ENCODE measurements at places on chromosomes 2 and 18. TPM values are rescaled to one million over a fixed set of nuclear protein-coding genes. Genes with fewer than 3 reads are reported as not detected.
A peak's percentile ranks its signal among the peaks of the same experiment; 100 is the strongest.

GRCh38 chr18:13804305-13804704 is 19.6 kb upstream of the MC5R start:
- no peak for DNase-seq
- no peaks in the 10 kb centered on the region for H3K4me1 ChIP-seq

LRRC30 gene
- total RNA-seq: not detected

DNA sequence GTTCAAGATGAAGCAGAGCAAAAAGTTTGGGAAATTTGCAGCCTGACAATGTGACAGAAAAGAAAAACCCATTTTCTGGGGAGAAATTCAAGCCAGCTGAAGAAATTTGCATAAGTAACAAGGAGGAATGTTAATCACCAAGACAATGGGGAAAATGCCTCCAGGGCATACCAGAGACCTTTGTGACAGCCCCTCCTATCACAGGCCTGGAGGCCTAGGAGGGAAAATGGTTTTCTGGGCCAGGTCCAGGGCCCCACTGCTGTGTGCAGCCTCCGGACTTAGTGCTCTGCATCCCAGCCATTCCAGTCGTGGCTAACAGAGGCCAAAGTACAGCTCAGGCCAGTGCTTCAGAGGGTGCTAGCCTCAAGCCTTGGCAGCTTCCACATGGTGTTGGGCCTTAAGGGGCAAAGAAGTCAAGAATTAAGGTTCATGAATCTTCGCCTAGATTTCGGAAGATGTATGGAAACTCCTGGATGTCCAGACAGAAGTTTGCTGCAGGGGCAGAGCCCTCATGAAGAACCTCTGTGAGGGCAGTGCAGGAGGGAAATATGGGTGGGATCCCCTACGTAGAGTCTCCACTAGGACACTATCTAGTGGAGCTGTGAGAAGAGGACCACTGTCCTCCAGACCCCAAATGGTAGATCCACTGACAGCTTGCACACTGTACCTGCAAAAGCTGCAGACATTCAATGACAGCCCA is 314.1 kb upstream of the TRIB2 start:
- H3K36me3 ChIP-seq: no peaks in the 10 kb centered on the region
- no peaks in the 10 kb centered on the region for H3K4me1 ChIP-seq
- no peak overlapping the region for H3K27ac ChIP-seq
- no peaks in the 10 kb centered on the region for H3K27me3 ChIP-seq
- no peak for DNase-seq

DNA sequence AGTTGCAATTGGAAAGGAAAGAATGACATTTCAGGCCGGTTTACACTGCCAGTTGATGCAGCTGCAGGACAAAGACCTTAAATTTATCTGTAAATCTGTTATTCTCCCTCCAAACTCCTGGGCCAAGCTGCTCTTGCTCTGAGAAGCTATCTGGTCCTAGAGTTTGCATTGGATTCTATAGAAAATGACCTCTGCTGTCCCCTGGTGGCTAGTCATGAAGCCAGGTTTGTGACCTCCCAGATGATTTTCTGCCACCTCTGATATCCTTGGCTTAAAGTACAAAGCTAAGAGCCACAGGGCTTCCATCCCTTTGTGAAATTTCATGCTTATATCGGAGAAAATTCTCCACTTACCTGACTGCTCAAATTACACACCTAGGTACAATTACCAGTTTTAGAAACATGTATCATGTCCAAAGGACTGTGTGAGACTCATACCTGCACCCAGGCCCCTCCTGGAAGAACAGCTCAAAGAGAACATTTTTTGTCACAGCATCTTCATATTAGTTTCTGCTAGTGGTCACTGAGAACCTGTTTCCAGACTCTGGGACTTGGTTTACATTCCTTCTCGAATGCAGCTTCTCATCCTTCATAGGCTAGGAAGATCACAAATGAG is 28.9 kb upstream of the IER3IP1 start:
- no peaks in the 10 kb centered on the region for H3K27me3 ChIP-seq
- no peaks in the 10 kb centered on the region for H3K4me1 ChIP-seq
- no peak overlapping the region for H3K4me3 ChIP-seq
- H3K27ac ChIP-seq: no peak overlapping the region
- no peaks in the 10 kb centered on the region for H3K36me3 ChIP-seq
- DNase-seq: peak; percentile 39

TYMS gene
- total RNA-seq: 39.6 TPM

DNA sequence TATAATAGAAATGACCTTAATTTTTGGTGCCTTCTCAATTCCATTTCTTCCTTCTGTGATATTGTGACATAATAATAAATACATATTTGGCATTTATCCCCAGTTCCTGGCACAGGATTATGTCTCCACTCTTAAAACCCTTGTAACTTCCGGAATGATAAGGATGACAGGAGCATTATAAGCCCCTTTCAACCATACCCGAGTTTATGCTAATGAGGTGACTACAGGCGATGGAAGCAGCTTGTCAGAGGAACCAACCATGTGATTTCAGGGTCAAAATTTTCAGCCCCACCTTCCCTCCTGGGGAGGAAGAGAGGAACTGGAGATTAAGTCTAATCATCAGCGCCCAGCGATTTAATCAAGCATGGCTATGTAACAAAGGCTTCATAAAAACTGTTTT is 528.5 kb upstream of the CRIM1 start:
- no peaks in the 10 kb centered on the region for H3K36me3 ChIP-seq
- no peak overlapping the region for H3K4me3 ChIP-seq
- H3K27me3 ChIP-seq: no peaks in the 10 kb centered on the region
- no peaks in the 10 kb centered on the region for H3K4me1 ChIP-seq

- H3K36me3 ChIP-seq: no peaks in the 10 kb centered on the region
- H3K4me1 ChIP-seq: no peaks in the 10 kb centered on the region
- no peaks in the 10 kb centered on the region for H3K27me3 ChIP-seq
- DNase-seq: no peak
These were observed 3.1 kb downstream of the COL3A1 start for GRCh38 chr2:188977317-188977716.

- H3K4me1 ChIP-seq: peaks cover 32% of the 10 kb centered on the region
- peak overlapping the region; percentile 63 for H3K4me3 ChIP-seq
- no peaks in the 10 kb centered on the region for H3K36me3 ChIP-seq
- peak overlapping the region; percentile 75 for H3K27ac ChIP-seq
These were observed 834 bp upstream of the ARL4C start for GRCh38 chr2:234497594-234498235.

MITD1 gene
- 24.5 TPM for total RNA-seq

REG1B gene
- total RNA-seq: not detected

DNA sequence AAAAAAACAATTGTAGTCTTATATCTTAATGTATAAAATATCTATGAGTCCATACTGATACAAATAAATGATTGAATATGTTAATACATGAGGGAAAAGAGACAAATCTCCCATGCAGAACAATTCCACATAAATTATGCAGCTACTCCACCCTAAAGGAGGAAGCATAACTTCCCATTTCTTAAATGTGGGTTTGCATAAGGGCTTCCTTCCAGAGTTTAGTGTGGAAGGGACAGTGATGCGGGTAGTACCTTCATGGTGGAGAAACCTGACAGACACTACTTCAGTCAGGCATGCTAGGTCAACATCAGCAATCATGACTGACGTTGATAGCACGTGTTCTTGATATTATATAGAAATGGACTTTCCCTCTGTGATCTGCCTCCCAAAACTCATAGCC is 146.9 kb upstream of the STON1 start:
- no peak overlapping the region for H3K27ac ChIP-seq
- no peak overlapping the region for H3K4me3 ChIP-seq
- no peaks in the 10 kb centered on the region for H3K4me1 ChIP-seq
- H3K27me3 ChIP-seq: no peaks in the 10 kb centered on the region

DNA sequence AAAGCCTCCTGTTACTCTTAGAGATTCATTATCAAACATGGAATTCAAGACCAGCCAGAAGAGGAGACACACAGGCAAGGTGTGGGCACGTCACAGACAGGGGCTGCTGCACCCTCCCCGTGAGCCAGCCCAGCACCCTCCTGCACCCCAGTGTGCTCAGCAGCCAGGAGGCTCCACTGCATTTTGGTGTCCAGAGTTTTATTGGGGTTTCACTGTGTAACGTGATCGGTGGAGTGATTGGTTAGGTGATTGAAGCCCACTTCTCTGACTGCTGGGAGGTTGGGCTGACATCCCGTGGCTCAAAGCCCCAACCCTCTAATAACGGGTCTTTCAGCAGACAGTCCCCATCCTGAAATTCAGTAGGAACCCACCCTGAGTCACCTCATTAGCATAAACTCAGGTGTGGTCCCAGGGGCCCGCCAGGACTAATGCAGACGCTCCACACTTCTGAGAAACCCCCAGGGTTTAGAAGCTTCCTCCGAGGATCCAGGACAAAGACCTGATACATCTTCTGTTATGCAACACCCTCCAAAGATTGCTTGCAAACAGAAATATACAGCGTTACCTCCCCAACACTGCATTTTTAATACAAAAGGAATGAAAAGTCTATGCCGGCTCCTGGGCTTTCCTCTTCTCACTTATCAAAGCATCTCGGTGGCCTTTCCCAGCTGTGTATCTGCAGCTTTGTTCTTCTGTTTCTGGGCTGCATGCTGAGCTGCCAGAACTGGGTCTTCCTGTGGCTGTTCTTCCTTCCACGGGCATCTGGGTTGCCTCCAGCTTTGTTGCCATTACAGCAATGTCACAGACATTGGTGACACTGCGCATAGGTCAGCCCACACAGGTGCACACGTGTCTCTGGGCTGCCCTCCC is 43.7 kb upstream of the SNED1 start:
- no peaks in the 10 kb centered on the region for H3K27me3 ChIP-seq
- H3K36me3 ChIP-seq: no peaks in the 10 kb centered on the region
- DNase-seq: no peak
- H3K4me3 ChIP-seq: no peak overlapping the region
- peaks cover 3% of the 10 kb centered on the region for H3K4me1 ChIP-seq
- no peak overlapping the region for H3K27ac ChIP-seq

DNA sequence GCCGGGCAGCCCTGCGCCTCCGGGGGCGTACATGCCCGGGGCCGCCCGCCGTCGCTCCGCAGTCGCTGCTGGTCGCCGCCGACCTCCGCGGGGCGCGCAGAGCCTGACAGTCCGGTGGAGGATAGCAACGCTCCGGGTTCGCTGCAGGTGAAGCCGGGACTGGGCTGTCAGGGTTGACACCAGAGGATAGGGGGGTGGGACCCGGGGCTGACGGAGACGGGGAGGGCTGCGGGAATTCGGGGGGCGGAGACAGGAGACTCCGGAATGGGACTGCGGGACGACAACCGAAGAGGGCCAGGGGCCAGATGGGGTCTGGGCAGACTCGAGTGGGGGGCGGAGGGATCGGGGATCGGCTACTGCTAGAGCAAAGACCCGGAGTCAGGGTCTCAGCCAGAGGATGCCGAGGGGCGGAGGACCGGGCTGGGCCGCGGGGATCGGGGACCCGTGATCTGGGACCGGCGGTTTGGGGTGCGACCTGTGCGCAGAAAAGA is 403 bp downstream of the TMEM127 start:
- H3K27me3 ChIP-seq: no peaks in the 10 kb centered on the region
- peak overlapping the region; percentile 99 for H3K4me3 ChIP-seq
- peak overlapping the region; percentile 93 for H3K27ac ChIP-seq

TLK1 gene
- total RNA-seq: 48.2 TPM

DNA sequence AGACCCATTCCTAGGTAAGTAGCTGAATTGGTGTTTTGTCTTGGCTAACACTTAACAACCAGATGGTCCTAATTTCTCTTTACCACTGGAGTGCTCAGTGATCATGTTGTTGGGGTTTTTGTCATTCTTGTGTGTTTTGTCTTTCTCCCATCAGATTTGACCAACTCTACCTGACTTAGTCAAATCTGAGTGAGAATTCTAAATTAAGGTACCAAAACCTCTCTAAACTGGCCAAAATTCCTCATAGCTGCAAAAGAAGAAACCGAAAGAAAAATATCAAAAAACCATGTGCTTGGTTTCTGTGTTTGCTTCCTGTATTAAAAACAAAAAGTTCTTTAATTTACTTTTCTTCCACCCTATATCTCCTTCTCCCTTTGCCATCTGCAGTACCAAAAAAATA is 350.7 kb upstream of the SPHKAP start:
- no peaks in the 10 kb centered on the region for H3K4me1 ChIP-seq
- H3K36me3 ChIP-seq: no peaks in the 10 kb centered on the region
- H3K27me3 ChIP-seq: no peaks in the 10 kb centered on the region
- no peak overlapping the region for H3K4me3 ChIP-seq
- DNase-seq: no peak
- H3K27ac ChIP-seq: no peak overlapping the region

DNA sequence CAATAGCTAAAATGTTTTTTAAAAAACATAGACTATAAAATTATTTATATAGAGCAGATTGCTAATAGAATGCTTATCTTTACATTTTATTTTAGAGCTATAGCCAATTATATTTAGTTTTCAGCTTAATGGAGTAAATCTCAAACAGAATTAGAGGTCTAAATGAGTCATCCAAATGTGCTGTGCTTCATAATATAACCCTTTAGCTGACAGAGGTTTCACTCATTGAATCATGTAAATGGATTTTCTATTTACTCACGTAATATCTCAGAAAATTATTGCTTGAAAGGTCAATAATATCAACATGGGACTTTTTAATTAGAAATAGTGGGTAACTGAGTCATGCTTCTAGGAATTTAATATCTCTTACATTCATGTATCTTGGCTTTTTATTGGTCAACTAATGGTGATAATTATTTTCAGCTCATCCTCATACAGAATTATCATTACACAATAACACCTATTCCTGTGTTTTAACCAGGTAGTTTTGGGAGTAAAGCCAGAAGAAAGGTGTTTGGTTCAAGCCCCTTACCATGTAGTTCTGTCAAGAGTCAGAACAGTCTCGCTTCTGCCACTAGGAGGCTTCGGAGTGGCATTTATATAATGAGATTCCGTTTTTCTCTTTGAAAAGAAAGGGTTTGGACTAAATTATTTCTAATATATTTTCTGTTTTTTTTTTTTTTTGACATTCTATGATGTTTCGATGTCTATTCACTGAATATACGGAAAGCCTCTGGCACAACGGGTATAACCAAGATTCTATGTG is 217.6 kb downstream of the CDH7 start:
- DNase-seq: no peak
- no peak overlapping the region for H3K27ac ChIP-seq
- H3K4me1 ChIP-seq: no peaks in the 10 kb centered on the region
- H3K4me3 ChIP-seq: no peak overlapping the region
- H3K27me3 ChIP-seq: no peaks in the 10 kb centered on the region

PUM2 gene
- 97.6 TPM for total RNA-seq
